ENCODE measurements at places on chromosomes 5 and 9. TPM values are rescaled to one million over a fixed set of nuclear protein-coding genes. Genes with fewer than 3 reads are reported as not detected.

The C5orf52 gene
- total RNA-seq: not detected

The ENHO gene
- 1.4 TPM for total RNA-seq

The MAP3K1 gene
- 20.0 TPM for total RNA-seq

The MRPL36 gene
- 57.1 TPM for total RNA-seq

The CEMIP2 gene
- 123 TPM for total RNA-seq

The C9 gene
- total RNA-seq: under 0.01 TPM
